ENCODE measurements at places on chromosomes 16 and 17. TPM values are rescaled to one million over a fixed set of nuclear protein-coding genes. Genes with fewer than 3 reads are reported as not detected.

SMURF2 gene
- total RNA-seq = 135 TPM

C16orf46 gene
- 0.57 TPM for total RNA-seq

CBX2 gene
- total RNA-seq = 3.4 TPM

MYH1 gene
- total RNA-seq = not detected

NLRC3 gene
- total RNA-seq = not detected

SPIRE2 gene
- 7.0 TPM for total RNA-seq
